Stimulated activated CD8-positive, alpha-beta memory T cell treated with anti-CD3 and anti-CD28 coated beads, Interleukin-4, amount 100 ng/mL, for 4 hours (primary cell): ENCODE measurements at places on chromosomes 2 and 18.

GRCh38 chr18:79805926-79806487 is 8.3 kb downstream of the KCNG2 start:
- no peak for DNase-seq

DNA sequence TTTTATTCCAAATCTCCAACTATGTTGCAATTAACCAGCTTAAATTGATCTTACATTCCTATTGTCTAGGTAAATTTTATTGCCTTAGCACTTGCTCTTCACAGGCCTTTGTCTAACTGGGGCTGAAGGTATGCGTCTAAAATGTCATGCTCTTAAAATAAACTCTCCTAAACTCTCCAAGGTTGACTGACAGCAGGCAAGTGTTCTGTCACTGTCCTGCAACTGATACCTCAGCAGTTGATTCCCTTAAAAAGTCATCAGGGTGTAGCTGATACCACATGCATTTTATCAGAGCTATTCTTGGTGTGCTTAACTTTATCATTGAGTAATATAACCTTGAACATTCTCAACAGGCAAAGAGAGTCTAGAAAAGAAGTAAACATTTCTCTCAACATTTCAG is 680 bp downstream of the TTN start:
- no peak for DNase-seq

DNA sequence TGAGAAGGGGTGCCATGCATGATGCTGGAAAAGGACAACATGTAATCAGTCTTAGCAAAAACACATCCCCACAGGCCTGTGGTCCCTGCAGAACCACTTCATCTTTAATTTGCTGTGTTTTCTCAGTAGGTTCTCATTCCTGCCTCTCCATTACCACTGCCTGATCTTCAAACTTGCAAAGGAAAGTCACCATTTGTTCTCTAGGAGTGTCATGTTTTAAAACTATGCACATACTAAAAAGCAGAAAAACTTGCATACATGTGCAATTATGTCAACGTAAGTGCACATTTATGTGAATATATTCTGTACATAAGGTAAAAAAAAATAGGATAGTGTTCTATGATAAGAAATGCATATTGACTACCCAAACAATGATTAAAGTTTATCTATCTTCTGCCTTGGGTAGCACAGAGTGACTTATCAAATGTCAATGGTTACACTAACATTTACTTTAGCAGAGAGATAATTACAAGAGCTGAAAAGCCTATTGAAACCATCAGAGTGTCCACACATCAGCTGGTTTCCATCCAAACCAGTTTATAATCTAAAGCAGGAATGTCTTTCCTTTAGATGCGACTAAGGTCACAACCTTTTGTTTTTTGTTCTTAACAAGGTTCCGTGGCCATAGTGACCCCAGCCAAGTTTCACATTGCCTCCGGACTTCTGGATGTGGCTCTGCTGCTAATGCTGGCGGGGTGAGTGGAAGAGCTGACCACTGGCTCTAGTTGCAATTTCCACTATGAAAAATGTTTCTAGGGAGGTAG is 58.7 kb upstream of the RMDN2 start:
- no peak for DNase-seq

- no peak for DNase-seq
These were observed 38.4 kb downstream of the USP40 start for GRCh38 chr2:233528182-233528581.

- no peak for DNase-seq
These were observed 237.5 kb upstream of the TMEM200C start for GRCh38 chr18:6132751-6133368.

DNA sequence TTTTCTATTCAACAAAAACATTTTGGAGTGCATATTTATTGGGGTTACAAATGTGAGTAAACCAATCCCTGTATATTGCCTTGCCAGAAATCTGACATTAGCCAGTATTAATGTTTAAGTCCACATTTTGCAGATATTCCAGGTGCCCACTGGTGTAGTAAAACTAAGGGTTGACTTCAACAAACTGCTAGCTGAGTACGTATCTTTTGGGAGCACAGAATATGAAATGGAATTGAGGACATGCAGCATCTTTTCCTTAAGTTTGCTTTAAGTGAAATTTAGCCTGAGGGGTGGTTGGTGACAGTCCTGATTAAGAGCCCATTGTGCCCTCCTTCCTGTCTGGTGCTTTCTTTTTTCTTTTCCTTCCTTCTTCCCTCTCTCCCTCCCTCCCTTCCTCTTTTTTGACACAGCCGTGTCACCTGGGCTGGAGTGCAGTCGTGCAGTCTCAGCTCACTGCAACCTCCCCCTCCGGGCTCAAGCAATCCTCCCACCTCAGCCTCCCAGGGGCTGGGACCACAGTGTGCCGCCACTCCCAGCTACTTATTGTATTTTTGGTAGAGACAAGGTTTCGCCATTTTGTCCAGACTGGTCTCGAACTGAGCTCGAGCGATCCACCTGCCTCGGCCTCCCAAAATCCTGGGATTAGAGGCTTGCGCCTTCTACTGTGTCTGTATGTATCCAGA is 1.6 kb downstream of the NUP35 start:
- DNase-seq = no peak

GRCh38 chr18:31566576-31567306 is 24.9 kb upstream of the TTR start:
- no peak for DNase-seq

DNA sequence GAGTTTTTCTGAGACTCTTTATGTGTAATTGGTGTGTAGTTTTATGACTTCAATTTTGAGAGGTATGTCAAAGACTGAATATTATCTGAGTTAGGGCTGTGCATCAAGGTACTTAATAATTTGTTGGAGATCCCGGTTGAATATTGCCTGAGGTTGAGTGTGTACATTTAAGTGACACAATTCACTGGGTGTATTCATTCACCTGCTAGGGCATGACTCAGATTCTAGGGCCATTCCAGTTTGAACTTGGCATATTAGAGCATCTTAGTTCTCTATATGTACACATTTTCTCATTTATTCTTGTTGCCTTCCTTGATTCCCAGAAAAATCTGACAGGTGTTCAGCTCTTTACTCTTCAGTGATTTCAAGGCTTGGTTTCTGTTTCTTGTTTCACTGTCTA is 12.5 kb downstream of the MAP4K4 start:
- no peak for DNase-seq

- DNase-seq = no peak
These were observed 158.0 kb downstream of the CELF4 start for GRCh38 chr18:37407571-37407970.

- DNase-seq = no peak
These were observed 31.1 kb downstream of the DOK1 start for GRCh38 chr2:74585406-74586185.

GRCh38 chr2:147424766-147425165 is 420.1 kb upstream of the ACVR2A start:
- no peak for DNase-seq

GRCh38 chr2:67626656-67627055 is 229.5 kb downstream of the ETAA1 start:
- DNase-seq = no peak

DNA sequence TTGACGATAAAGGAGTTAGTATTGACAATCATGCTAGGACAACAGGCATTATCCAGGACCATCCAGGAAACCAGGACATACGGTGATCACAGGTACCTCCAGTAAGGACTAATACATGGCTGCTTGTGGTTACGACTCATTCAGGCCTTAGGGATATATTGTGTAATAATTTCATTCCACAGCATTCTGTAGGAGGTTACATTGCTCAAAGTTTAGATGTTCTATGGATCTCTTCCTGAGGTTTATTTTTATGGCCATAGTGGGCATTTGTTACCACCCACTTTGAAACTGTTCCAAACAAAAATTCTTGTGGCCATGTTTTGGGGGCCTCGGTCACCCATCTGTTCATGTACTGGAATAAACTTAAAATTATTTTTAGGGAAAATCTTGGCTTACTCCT is 431.6 kb downstream of the METTL4 start:
- DNase-seq = no peak

DNA sequence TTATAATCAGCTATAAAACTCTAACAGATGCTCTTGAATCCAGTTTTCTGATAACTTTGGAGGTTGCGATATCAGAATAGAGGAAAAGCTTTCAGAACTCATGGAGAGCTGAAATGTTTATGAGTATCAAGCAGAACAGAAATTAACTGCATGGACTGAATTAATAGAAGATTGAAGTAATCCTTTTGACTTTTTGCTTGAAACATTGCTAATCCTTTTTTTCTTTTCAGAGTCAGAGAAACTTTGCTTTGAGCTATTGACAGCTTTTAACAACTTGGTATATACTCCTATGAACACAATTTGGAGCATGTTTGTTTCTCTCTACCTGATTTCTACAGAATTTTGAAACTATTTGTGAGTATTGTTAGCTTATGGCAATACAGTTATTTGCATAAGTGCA is 1254.8 kb downstream of the LRP1B start:
- DNase-seq = no peak

- no peak for DNase-seq
These were observed 731.7 kb upstream of the REG3G start for GRCh38 chr2:78293768-78294167.

DNA sequence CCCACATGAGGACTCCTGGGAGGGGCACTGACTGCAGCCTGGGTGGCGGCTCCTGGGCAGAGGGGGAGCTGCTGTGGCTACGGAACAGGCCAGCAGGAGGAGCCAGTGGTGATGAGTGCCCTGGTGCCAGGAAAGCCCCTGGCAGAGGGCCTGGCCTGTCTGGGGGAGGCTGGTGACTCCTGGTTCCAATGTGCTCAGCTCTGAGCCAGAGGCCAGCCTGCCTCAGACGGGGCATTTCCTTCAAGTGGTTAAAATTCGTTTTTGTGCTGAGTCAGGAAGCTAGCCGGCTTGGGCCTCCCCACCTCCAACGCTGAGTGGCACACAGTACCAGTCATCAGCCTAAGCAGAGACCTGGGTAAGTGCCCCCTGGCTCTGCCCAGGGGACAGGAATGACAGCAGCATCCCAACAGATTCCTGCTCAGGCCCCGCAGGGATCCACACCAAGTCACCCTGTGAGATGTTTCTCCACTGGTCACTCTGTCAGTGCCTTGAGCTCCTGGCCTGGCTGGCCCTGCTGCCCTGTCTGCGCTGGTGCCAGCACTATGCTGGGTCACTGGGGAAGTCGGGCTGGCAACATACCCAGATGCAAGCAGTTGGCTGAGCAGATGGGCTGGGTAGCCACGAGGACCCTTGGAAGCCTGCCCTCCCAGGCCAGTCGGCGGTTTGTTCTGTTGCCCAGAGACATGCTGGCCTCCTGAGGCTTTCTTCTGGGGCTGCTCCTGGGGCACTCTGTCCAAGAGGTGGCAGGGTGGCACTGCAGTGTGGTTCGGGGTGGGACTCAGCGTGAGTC is 7.1 kb upstream of the KLF11 start:
- peak; percentile 14 for DNase-seq

- DNase-seq = no peak
These were observed 147.5 kb upstream of the TTC39C start for GRCh38 chr18:23867006-23867405.

- DNase-seq = no peak
These were observed 338.0 kb downstream of the TMX3 start for GRCh38 chr18:68376926-68377325.

DNA sequence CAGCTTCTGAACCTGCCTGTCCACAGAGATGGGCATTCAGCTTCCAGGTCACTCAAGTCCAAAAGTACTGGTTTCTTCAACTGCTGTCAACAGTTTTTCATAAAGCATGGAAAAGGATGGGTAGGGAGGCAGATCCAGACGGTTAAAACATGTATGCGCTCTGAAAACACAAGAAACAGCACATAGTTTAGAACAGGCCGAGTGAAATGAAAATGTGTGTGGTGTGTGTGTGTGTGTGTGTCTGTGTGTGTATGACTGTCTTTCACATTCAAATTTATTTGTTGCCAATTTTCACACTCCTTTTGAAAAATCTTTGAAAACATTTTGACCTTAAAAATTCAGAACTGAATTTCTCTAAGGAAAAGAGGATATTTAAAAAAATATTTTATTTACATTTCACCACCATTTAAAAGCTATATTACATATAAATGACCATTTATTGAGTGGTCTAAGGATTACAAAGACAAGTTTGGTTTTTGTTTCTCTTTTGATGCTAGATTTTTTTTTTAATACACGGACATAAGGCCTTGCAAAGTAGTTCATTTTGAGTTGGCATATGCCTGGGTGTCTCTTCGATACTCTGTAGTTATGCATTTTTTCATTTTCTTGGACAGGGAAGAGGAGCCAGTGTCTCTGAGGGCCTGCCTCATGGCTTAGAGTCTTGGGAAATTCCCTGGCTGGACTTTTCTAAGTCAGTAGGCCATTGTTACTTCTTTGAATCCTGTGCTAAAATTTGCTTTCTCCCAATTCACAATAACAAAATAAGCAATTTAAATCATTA is 30.0 kb upstream of the STK17B start:
- DNase-seq = no peak

DNA sequence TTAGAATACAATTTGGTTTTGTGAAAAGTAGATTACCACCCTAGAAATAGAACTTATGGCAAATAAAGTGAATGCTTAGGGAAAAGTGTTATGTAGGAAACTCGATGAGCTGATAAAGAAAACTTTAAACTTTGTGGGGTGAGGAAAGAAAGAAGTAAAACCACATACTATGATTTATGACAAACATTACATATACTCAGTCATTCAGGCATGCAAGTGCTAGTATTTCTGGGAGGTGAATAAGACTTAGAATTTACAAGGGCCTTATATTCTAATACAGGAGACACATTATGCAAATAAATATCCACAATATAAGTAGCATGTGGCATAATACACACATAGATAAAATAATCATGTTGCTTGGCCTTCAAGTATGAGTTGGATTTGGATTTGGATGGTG is 618.1 kb downstream of the XIRP2 start:
- DNase-seq = no peak

DNA sequence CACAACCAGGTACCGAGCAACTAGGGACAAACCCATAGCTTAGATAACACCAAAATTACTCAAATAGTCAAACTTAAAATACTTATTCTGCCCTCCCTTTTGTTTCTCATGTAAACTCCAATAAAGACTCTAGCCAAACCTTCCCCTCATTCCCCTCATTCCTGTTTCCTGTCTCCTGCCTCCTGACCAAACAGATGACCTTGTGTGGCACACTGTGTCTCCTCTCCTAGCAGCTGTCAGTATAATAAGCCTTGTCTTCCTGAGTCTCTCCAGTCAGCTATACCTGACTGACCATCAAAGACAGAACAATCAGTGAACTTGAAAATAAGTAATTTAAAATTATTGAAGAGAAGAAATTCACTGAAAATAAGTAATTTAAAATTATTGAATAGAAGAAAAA is 14.3 kb downstream of the SULT1C4 start:
- no peak for DNase-seq

GRCh38 chr2:144249035-144249637 is 270.8 kb downstream of the ZEB2 start:
- no peak for DNase-seq

- DNase-seq = no peak
These were observed 29.1 kb downstream of the PRKD3 start for GRCh38 chr2:37295469-37296073.

- no peak for DNase-seq
These were observed 398.9 kb downstream of the XIRP2 start for GRCh38 chr2:167287212-167287611.

- no peak for DNase-seq
These were observed 17.9 kb upstream of the NEUROD1 start for GRCh38 chr2:181698223-181698622.

GRCh38 chr2:112811841-112812306 is 24.7 kb downstream of the IL1B start:
- DNase-seq = no peak

- DNase-seq = no peak
These were observed 169.7 kb upstream of the LRP1B start for GRCh38 chr2:142300517-142300916.

- DNase-seq = no peak
These were observed 338.8 kb downstream of the SETBP1 start for GRCh38 chr18:45019469-45019868.
